ENCODE measurements at places on chromosomes 2 and 18. TPM values are rescaled to one million over a fixed set of nuclear protein-coding genes. Genes with fewer than 3 reads are reported as not detected.

Gene POTEE
- total RNA-seq, result not detected

Gene ACTG2
- 6.9 TPM for total RNA-seq

Gene TGFA
- total RNA-seq, result 1.1 TPM

Gene NPHP1
- total RNA-seq, result 5.8 TPM

Gene ANAPC1
- 17.2 TPM for total RNA-seq

Gene ATP6V1C2
- total RNA-seq, result not detected

Gene CXCR4
- 21.3 TPM for total RNA-seq

Data from heart left ventricle (tissue), 16 donors.